ENCODE measurements at places on chromosomes 7 and 10.

DNA sequence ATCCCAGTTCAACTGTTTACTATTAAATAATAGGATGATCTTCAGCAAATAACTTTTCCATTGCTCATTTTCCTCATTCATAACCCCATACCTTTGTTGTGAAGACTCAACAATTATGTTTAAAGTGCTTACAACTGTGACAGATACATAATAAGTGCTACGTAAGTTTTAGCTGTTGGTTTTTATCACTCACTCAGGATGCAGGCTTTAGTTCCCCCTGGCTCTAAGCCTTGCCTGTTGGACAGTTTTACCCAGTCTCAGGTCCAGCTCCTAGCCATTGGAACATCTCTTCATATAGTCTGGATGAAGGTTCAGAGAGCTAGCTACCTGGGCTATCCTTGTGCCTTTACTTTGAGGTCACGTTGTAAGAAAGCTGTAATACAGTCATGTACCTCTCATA lies 353.2 kb downstream of the CRPPA start:
- no peak for DNase-seq

DNA sequence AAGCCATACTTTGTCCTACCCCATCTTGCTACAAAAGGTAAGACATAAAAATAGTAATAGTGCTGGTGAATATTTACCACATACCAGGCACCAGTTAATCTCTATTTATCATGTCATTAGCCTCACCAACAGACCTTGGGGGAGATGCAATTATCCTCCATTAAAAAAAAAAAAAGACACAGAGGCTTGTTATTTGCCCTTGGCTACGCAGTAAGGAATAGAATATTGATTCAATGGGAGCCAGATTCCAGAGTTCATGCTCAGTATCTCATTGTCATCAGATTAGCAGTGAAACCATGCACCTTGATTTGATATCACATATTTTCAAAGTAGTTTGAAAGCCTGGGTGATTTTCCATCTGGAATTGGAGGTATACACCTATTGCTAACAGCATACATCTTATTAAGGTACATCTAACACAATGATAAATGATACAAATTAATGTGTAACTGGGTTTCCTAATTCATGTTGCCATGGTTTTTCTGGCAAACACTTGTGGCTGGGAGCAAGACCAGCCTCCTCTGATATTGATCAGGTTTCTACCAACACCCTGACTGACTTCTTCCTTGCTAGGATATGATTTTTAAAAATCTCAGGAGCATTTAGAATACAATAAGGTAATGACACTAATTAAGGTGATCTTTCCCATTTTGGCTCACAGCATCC lies 67.1 kb upstream of the PRR15 start:
- DNase-seq = no peak

- DNase-seq = no peak
These were observed 32.3 kb upstream of the PALS2 start for GRCh38 chr7:24540956-24541355.

- peak; percentile 54 for DNase-seq
These were observed 5.6 kb downstream of the BZW2 start for GRCh38 chr7:16651396-16652239.

GRCh38 chr7:70533614-70534013 lies 598.3 kb upstream of the GALNT17 start:
- no peak for DNase-seq

GRCh38 chr10:47378183-47378510 lies 5.9 kb downstream of the ZNF488 start:
- DNase-seq = no peak

- no peak for DNase-seq
These were observed 1.9 kb downstream of the TBXAS1 start for GRCh38 chr7:139830782-139831501.

GRCh38 chr7:143322760-143323633 lies 7.1 kb downstream of the CLCN1 start:
- no peak for DNase-seq

DNA sequence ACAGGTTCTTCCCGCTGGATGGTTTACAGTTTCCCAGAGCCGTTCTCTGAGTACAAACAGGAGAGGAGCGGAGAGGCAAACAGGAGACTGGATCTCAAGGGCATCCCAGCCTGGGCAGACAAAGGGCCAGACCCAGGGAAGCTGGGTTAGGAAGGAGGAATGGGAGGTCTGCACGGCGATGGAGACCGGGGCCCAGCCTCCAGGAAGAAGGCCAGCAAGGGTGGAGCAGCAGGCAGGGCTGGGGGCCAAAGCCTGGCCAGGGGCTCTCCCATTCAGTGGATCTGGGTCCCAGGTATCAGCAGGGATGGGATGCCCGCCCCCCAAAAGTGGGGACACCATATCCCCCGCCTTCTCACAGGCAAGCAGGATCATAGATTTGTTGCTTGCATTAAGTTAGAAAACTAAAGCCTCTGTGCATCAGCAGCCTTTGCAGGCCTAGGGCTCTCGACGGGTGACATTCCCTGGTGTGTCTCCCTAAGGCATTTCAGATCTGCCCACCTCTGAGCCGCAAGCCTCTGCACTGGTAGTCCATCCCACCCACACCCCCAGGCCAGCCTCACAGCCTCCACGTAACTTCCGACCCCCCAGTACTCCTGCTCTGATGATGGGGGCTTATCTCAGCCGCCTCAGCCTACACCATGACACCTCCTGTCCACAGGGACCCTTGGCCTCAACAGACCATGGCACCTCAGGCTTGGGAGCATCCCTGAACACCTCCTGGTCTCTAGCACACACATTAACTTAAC lies 59.9 kb downstream of the TNS3 start:
- no peak for DNase-seq

GRCh38 chr7:28697913-28698563 lies 260.1 kb downstream of the TRIL start:
- DNase-seq = no peak

DNA sequence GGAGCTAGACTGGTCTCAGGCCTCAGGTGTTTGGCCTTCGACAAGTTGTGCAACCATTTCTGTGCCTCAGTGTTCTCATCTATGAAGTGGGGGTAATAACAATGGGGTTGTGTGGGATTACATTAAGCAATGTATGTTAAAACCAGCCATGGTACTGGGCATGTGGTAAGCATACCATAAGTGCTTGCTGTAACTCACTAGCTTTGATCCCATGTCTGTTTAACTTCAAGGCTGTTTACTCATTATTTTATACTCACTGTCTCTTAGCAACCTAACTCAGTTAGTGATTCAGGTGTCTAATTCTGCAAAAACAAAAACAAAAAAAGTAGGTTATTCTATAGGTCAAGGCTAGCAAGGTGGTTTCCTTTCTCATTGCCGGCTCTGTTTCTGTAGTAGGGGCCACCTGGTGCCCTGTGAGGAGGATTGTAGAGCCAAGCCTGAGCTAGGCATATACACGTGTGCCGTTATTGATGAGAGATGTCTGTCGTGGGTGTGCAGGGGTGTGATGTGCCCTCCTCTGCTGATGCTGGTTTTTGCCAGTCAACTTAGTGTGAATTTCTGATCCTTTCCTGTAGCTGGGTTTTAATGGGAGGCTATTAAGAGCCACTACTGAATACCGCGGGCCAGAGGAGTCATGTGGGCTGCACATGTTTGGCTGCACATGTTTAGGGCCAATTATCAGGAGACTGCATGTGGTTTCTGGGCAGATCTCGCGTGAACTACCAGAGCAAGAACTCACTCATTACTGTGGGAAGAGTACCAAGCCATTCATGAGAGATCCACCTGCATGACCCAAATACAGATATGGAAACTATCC lies 56.2 kb downstream of the EEPD1 start:
- DNase-seq = no peak

DNA sequence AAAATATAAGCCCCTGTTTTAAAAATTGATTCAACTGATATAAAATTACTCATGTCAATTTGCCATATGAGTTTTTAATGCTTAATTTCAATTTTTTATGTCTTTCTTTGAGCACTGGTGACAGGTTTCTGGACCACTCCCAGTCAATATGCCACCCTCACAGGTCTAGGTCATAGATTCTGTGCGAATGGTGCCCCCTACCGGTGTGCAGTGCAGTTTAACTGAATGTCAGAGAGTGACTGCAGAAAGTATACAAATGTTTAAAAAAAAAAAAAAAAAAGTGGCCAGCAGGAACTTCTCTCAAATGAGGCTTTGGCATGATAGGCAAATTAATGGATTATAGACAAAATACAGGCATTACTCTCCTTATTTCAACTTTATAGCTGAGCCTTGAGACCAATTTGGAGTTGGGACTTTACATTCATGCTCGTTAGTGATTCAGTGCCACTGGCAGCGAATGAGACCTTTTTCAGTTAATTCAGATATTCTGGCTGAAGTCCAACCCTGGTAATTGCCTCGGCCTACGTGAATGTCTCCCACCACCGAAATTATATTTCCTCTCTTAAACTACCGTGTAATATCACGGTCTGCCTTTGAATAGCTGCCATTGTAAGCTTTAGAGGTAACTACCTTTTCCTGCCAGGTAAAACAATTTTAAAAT lies 427.6 kb downstream of the PHTF2 start:
- DNase-seq = peak; percentile 63

DNA sequence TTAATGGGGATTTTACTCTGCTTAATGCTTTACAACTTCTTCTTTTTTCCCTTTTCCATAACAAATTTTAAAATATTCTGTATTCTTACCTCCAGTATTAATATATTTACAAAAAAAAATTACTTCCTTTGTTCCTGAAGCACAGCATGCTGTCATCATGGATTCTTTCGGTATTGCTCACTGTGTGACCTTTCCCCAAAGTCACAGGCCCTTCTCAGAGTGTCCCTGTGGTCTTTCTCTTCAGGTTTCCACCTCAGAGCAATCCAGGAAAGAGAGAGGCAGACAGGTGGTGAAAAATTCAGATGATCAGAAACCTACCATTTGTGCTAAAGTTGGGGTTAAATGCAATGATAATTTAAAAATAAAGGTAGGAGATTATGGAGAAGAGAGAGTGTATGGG lies 13.0 kb downstream of the AOAH start:
- DNase-seq = no peak

DNA sequence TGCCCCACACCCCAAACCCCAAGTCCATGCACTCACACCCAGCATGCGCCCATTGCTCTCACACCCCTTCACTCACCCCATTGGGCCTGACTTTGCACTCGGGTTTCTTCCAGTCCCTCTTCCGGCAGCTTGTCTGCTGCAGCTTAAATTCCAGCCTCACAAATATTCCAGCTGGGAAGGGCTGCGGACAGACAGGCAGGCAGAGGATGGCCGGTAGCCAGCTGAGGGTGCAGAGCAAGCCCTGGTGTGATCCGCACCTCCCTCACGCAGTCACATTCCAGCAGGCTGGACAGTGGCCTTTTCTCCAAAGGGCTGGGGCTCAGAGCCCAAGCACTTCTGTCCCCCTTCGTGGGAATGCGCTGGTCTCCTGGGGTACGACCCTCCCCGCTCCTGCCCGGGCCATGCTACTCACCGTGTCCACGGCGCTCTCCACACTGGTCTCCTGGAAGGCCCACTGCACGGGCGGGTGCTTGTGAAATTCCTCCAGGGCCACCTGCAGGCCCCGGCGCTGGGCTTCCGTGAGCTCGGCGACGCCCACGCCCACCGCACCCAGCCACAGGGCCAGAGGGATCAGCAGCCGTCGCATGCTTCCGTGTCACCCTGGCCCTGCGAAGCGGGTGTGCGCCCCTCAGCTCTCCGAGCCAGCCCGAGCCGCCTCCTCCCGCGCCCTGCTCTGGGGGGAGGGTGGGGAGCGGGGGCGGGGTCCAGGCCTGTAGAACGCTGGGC lies 1.2 kb downstream of the RARRES2 start:
- DNase-seq = no peak

DNA sequence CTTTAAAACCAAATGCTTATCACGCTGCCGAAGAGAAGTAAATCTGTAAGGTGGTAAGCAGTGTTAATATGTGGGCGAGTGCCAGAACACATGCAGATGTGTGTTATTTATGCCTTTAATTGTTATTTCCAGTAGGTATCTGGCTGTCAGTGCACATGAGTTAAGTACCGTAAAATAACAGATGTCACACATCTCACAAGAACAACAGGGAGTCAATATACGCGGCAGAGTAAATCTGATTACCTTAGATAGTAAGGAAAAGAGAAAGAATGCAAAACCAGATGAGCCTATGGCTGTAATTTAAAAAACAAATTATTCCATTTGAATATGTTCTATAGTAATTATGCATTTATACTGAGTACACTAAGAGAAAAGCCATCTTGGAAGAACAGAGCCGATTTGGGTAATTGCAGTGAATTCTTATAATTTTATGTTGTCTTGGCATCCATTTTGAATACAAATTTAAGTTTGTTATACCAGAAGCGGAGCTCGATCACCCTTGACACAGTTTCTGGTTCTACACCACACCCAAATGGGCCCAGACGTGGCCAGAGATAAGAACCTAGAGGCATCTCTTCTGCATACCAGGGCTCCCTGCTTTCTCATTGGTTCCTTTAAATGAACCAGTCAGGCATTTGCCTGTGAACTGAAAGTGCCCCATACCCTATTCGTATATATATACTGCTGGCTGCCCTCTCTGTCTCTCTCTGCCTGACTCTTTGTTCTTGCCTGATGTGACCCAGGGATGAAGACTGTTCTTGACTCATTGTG lies 34.8 kb downstream of the DNAJB9 start:
- peak; percentile 64 for DNase-seq

GRCh38 chr7:509426-510130 lies 10.1 kb downstream of the PDGFA start:
- no peak for DNase-seq

GRCh38 chr7:5633161-5634106 lies 148.0 kb downstream of the RNF216 start:
- DNase-seq = peak; percentile 31

- DNase-seq = peak; percentile 34
These were observed 2.8 kb upstream of the NPFFR1 start for GRCh38 chr10:70286616-70287015.
